ENCODE measurements at places on chromosomes 4 and X.

DNA sequence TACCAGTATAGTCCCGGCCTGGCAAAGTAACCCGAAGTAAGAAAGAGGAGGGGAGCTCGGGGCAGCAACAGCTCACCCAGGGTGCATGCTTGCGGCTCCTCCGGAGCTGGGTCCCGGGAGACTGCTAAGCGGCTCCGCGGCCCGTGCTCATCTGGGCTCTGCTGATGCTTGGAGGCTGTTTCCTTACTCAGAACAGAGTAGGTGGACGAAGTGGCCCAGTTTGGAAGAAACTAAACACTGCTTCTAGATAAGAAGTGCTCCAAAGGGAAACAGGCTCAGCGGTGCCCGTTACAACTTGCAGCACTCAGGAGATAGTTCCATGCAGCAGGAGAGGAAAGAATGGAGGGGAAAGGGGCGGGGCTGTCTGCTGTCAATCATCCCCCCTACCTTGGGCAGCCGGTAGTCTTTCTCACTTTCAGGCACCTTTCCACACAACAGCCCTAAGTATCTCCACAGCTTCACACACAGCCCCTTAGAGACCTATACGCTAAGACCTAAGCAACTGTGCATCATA, at the start of gene COL4A6:
TSS of gene COL4A6 (minus strand) at position 313 of the 514 bp plus-strand sequence. CDS start at position 87, 226 bp downstream.
- no peak for DNase-seq

GRCh38 chr4:2825740-2826139, 17.9 kb upstream of the ADD1 start:
- no peak for DNase-seq

GRCh38 chrX:72142094-72142793, 10.5 kb upstream of the RTL5 start:
- peak; percentile 11 for DNase-seq

DNA sequence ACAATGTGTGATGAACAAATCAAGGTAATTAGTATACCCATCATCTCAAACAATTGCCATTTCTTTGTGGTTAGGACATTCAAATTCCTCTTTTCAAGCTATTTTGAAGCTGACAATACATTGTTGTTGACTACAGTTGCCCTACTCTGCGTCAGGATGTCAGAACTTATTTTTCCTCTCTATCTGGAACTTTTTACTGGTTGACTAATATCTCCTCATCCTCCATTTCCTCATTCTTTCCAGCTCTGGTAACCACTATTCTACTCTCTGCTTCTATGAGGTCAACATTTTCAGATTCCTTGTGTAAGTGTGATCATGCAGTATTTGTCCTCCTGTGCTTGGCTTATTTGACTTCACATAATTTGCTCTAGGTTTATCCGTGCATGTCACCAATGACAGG, 240.5 kb upstream of the HS3ST1 start:
- no peak for DNase-seq

GRCh38 chr4:95272797-95273196, 276.0 kb downstream of the UNC5C start:
- DNase-seq, result no peak

- no peak for DNase-seq
Observed at GRCh38 chr4:101334963-101335572, 12.3 kb downstream of the PPP3CA start.

DNA sequence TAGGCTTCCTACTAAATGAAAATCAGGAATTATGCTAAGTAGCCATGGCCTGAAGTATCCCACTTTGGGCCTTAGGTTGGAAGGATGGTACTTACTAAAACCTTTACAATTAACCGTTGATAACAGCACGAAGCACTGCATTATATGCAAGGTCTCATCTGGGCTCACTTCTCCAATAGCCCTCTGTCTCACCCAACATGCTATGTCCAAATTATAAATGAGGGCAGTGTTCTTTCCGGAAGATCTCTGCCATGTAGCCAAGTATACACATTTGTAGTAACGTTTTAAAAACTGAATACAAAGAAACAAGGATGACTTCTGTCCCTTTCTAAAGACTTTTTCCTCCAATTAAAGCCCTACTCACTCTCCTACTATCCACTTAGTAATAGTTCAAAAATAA, 51.6 kb downstream of the SCFD2 start:
- DNase-seq, result no peak

GRCh38 chr4:39591290-39591689, 47.4 kb downstream of the SMIM14 start:
- no peak for DNase-seq

DNA sequence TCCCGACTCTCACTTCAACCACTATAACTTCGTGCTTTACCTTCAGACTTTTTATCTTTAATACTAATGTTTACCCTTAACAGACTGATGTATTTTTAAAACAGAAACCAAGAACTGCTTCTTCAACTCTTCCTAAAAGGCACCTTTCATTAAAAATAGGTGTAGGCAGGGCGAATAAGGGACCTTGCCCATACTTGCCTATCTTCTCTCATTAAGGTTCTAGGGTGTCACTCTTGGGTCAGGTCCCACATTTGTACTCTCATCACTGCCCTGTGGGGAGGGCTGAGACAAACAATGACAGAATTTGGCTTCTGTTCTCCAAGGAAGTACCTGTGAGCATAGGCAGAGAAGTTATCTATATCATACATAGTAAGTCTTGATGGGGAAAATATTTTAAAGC, 69.7 kb downstream of the ANKRD50 start:
- DNase-seq, result no peak
